ENCODE measurements at places on chromosomes 12 and 14.

DNA sequence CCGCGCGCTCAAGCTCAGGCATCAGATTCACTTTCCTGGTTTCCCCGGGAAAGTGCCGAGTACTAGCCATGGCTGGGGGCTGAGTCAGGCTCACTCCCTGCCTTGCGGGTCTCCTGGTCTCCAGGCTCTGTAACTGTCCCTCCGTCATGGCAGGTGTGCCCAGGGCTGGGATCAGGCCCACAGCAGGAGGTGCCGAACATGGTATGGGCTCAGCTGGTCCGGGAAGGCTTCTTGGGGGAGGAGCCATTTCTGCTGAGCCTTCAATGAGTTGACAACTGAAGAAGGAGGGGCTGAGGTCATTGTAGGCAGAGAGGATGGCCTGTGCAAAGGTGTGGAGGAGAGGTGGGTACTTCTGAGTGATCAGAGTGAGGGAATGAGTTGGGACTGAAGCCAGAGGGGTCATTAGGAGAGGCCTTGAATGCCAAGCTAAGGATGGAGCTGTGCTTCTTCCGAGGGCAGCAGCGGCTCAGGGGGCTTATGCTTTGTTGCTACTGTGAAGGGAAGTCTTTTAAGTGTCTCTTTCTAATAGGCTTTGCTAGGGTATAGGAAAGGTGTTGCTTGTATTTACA is 769 bp downstream of the EXOC3L4 start:
- no peak for DNase-seq

- DNase-seq, result no peak
Observed at GRCh38 chr12:64522316-64522715, 70.4 kb downstream of the TBK1 start.

- DNase-seq, result peak; percentile 60
Observed at GRCh38 chr12:34244608-34245007, 222.3 kb downstream of the ALG10 start.

- DNase-seq, result no peak
Observed at GRCh38 chr12:72434999-72435398, 162.8 kb downstream of the TRHDE start.

DNA sequence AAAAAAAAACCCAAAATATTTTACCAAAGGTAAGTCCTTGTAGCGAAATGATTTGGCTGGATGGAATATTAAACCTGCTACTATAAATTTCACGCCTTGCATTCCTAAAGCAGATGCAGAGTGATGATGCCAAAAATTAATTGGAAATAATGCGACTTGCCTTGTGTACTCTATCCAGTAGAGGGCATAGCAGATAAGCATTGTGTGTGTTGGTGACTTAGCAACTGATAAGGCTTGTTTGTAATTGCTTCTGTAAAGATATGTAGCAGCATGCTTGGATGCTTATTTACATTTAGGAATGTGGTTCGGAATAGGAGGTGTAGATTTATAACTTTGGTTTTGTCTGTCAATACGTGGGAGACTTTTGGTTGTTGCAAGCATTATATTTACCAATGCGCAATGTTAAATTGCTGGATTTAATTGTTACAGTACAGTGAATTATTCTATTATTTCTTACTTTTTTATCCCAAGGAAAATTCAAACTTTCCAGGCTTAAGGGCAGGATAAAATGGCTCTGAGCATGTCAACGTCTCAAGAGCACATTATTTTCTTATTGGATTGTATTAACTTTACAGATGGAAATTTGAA is 80.5 kb downstream of the TMEM260 start:
- peak; percentile 75 for DNase-seq

DNA sequence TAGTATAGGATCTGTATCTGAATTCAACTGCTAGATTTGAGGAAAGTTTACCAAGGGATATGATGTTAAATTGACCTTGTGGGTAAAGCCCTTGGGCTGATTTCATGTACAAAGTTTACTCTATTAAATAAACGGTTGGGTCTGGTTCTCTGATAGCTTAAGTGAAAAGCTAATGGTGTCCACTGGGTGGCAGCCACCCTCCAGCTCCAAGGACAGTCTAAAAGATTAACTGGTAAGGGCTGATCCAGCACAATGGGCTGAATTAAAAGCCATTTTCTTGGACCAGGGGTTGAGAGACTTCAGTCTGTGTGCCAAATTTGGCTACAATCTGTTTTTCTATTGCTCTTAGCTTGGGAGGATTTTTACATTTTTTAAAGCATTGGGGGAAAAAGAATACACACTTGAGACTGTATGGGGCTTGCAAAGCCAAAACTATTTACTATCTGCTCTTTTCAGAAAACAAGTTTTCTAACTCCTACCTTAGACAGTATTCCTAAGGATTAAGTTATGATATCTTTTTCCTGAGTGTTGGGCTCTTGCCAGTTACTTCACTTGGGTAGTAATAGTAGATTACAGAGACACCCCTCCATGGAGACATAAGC is 116.5 kb downstream of the GPHN start:
- peak; percentile 79 for DNase-seq

DNA sequence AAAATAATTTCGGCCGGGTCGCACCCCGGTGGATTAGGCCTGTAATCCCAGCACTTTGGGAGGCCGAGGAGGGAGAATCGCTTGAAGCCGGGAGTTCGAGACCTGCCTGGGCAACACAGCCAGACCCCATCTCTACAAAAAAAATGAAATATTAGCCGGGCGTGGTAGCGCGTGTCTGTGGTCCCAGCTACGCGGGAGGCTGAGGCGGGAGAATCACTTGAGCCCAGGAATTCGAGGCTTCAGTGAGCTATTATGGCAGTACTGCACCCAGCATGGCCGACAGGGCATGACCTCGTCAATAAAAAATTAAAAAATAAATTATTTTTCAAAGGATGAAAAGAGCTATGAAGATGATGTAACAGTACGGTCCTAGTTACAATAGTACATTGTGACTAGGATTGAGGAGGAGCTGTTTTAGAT is 523 bp downstream of the GTF2H3 start:
- no peak for DNase-seq
